ENCODE measurements at places on chromosomes 3 and 15.

- no peak for DNase-seq
Measured at GRCh38 chr3:32551496-32551895, 19.2 kb downstream of the DYNC1LI1 start.

DNA sequence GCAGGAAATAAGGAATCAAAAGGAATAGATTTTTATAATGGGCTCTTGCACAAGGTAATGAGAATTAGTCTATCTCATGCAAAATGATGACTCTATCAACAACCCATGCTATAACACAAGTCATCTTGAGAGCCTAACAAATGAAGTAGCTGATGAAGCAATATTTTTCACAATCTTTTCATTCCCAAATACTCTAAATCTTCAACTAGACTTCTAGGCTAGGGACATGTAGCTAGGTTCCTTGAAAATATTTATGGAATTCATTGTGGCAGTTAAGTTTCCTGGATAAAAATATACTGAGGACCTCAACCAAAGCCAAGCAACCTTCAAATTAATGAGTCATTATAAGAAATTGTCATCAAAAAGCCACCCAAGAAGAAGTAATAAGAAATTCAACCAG, 55.4 kb downstream of the DCBLD2 start:
- no peak for DNase-seq

DNA sequence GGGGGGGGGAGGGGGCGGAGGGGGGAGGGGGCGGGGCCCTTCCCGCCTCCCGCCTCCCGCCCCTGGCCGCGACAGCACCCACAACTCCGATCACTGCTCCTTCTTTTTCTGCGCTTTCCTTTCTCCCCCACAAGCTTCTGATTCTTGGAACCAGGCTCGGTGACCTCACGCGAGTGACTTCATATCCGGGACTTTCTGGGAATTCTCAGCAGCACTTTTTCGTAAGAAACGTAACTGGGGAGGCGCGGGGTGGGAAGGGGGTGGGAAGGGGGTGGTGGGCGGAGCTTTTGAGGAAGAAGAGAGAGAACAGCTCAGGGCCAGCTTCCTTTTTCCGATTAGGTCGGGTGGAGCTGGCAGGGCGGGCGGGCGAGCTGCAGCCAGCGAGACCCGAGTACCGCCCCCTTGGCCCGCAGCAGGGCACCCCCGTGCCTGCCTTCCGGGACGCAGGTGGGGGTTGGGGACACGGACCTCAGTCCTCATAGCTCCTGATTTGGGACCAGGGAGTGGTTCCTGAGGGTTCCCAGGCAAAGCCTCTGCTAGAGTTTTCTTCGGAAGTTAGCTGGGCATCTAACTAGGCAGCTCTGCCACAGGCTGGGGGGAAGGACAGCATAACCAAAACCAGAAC, 14.6 kb downstream of the XIRP1 start:
- DNase-seq: no peak

DNA sequence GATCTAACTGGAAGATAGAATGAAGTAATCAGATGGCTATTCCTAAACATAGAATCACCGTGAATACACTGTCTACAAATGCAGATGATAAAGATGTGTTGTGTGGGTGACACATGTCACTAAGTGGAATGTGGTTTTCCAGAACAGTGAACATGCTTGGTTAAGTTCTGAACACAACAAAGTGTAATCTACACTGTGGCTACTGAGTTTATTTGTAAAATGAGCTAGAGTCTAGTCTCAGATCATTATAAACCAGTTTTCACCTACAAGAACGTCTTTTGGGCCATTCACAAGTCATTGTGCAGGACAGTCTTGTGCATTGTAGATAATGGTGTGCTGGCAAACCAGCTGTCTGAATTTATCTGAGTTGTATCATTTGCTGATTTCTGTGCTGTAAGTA, 35.3 kb downstream of the OXNAD1 start:
- DNase-seq: no peak

DNA sequence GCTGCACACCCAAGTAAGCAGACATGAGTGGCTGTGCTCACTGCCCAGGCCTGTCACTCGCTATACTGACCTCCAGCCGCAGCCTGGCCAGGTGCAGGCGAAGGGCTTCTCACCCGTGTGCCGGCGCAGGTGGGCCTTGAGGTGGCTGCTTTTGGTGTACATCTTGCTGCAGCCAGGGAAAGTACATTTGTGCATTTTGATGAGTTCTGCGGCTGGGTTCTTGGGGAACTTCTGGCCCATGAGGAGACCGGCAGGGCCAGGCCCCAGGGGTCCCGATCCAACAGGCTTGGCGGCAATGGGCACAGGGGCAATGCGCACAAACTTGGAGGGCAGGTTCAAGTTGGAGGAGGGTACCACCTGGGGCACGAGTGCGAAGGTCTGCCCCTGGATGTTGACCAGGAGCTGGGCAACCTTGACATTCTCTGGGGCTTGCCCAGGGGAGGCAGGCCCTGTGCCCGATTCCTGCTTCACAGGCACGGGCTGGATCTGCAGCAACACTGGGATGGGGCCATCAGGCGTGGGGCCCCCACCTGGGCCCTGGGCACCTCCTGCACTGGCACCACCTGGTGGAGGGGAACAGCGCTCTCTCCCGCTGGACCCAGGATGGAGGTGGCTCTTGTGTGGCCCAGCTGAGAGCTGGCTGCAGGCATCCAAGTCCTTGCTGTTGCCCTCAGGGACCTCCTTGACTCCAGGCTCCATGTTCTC, 5.3 kb downstream of the KLF15 start:
- no peak for DNase-seq

DNA sequence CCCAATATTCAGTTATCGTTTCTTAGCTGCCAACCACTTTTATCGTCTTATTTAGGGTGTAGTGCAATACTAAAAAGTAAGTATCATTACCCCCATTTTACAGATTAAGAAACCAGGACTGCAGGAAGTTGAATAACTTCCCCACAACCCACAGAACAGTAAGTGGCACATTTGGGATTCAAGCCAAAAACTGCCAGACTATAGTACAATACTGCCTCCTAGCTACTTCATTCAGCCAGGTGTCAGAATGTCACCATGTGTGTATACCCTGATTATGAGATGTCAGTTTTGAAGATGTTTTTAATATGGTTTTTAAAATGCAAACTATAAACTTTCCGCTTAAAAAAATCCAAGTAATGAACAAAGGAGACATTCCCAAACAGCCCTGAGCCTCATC, 74.2 kb upstream of the PROK2 start:
- peak; percentile 2 for DNase-seq

DNA sequence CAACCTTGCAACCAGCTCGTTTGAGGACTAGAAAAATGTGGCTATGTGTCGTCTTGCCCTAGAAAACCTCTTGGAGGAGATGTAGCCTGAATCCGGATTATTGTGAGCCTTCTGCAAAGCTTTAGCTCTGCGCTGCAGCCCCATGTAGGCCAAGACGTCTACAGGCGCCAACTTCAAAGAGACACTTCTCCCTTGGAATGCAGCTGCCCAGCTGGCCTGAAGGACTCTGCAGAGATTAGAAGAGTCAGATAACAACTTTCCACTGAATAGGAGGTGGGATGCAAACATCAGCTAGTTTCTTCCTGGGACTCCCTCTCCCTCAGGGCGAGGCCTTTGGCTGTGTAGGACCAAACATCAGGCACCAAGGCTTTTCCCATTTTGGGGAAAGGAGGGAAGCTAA, 356.5 kb upstream of the IL12A start:
- no peak for DNase-seq

GRCh38 chr15:70699890-70700289, 63.5 kb downstream of the UACA start:
- DNase-seq: no peak

DNA sequence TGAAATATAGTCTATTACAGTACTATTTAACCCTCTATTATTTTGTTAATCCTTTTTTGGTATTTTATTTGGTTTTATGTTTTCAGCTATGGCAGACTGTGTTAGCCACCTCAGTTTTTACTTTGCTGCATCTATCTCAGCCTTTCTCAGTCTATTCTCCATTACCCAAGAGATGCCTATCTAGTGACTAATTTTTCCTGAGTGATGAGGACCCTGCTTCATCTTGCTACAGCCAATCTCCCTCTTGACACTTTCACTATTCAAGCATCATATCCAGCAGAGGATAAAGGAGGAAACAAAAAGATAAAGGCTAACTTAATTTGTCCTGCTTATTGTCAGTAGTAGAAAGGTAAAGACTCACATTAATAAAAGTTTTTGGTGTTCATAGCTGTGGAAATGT, 141.8 kb upstream of the NECTIN3 start:
- DNase-seq: no peak

DNA sequence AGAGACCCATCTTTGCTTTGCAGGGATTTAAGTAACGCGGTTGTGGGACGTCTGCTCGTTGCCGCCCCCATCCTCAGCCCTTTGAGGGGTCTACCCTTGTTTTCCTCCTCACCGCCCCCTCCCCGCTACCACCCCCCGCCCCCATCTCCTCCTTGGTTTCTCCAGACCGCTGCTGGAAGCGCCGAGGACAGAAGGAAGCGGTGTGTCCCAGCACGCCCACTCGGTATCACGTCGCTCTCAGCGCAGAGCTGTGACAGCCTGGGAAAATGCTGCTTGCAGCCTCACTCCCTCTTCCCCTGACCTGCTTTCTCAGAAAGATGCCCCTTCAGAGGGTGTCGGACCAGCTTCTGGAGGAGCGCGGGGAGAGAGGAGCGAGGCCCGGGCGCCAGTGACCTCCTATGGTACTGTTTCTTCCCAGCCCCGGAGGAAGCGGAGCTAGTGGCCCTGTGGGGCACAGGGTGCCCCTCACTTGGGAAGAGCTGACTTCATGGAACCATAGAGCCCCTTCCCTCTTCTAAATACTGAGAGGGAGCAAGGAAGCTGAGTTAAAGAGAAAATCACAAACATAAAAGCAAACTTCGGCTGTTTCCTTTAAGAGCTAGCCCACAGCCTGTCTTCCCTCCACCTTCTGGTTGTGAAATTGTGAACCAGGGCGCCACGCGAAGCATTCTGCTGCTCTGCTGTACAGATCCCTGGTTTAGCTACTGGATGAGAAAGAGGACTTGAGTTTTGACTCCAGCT, 698 bp downstream of the IL1RAP start:
- DNase-seq: no peak

DNA sequence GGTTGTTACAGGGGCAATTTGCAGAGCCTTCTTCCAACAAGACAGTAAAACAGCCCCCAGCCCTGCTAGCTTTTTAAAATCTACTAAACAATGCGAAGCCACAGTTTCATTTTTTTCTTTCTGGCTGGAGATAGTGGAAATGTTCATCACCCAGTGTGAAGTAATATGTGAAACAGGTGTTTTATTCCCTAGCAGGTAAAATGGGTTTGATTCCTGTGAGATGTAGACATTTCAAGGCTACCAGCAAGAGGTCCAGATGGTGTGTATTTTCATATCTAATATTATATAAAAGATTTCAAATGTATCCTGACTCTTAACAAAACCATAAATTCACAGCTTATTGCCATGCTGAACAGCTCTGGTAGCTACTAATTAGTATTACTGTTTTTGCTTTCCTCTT, 160.3 kb downstream of the SATB1 start:
- DNase-seq: no peak

DNA sequence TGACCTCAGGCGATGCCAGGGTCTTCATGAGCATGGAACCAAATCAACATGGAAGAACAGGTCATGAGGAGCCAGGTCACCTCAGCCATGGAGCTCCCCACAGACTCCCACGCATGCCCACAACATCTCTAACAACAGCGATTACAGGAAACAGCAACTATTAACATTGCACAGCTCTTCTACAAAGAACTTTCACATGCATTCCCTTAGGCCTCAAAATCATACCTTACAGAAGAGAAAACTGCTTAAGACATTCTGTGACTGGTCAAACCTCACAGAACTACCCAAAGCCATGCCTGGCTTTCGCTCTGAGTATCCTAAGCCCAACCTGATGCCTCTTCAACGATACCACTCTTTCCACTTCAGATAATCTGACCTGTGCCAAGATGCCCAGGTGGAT, 117.8 kb downstream of the OXNAD1 start:
- DNase-seq: no peak

- no peak for DNase-seq
Measured at GRCh38 chr3:166453478-166453877, 616.3 kb upstream of the BCHE start.

GRCh38 chr3:58683466-58683865, 16.9 kb upstream of the FAM3D start:
- no peak for DNase-seq

DNA sequence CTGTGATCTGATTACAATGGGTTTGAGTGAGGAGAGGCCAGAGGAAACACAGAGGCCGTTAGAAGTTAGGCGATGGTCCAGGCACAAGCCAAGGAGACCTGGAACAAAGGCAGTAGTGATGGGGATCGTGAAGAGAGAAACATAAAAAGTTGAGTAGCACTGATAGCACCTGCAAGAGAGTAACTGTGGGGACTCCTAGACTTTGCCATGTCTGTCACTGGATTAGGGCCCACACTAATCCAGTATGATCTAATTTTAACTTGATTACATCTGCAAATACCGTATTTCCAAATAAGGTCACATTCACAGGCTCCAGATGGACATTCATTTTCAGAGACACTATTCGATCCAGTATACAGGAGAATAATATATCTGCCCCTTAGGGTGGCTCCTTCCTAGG, 144.7 kb downstream of the RAB11A start:
- no peak for DNase-seq

DNA sequence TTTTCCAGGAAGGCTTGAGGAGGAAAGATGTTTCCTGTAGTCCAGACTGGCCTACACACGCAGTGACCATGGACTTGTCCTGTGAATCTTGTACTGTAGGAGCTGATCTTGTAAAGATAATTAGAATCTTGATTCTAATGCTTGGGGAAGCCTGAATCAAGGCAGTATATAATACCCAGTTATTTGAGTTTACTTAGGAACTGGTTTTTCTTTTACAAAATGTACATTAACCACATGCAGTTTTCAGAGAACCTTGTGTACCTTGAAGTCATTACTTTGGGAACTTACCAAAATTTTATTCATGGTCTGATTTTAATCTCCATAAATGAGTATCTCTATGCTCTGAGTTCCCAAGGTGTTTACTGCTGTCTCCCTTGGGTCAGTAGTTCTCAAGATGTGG, 439.9 kb upstream of the AZI2 start:
- DNase-seq: no peak

DNA sequence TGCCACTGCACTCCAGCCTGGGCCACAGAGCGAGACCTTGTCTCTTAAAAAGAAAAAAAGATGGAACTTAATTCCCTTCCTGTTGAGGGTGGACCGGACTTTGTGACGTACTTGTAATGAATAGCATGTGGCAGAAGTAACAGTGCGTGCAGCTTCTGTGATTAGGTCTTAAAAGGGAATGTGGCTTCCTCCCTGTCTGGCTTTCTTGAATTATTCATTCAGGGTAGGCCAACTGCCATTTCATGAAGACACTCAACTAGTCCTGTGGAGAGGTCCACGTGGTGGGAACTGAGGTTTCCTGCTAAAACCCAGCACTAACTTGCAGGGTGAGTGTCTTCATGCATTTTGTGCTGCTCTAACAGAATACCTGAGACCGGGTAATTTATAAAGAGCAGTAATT, 98.9 kb upstream of the PIAS1 start:
- no peak for DNase-seq

GRCh38 chr15:78052001-78052401, 25.5 kb downstream of the TBC1D2B start:
- DNase-seq: no peak

DNA sequence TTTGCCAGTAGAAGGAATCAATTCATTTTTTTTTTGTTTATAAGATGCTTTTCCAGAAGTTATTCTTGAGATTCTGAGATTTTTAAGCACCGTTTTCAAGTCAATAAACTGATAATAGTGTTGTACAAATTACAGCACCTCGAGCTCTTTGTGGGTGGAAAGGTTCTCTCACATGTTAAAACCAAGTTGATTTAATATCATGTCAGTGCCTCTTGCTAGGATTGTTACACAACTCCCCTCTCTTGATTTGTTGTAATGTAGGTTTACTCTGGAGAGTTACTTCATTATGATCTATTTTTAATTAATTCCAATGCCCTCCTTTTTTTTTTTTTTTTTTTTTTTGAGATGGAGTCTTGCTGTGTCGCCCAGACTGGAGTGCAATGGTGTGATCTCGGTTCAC, 25.8 kb upstream of the UBXN7 start:
- DNase-seq: no peak
